ENCODE measurements at places on chromosomes 13 and 19. TPM values are rescaled to one million over a fixed set of nuclear protein-coding genes. Genes with fewer than 3 reads are reported as not detected.
A peak's percentile ranks its signal among the peaks of the same experiment; 100 is the strongest.

DNA sequence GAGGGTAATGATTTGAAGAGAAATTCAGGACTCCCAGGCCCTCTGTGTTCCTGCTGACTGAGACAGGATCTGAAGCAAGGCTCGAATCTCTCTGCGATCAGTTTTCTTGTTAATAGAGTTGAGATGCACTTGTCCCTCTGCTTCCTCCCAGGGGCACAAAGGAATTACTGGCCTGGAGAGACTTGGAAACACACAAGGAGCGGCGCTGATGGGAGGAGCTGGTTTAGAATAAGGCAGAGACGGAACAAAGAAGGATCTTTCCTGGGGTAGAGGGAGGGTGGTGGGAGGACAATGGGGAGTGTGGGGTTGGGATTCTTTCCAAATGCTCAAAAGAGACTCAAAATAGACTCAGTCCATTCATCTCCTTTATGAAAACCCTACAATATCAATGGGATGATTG is 719.1 kb downstream of the UQCRFS1 start:
- no peak for DNase-seq

- DNase-seq, result no peak
Observed at GRCh38 chr13:74466020-74466419, 331.8 kb upstream of the KLF12 start.

GRCh38 chr13:101341464-101341863 is 74.8 kb downstream of the NALCN start:
- no peak for DNase-seq

DNA sequence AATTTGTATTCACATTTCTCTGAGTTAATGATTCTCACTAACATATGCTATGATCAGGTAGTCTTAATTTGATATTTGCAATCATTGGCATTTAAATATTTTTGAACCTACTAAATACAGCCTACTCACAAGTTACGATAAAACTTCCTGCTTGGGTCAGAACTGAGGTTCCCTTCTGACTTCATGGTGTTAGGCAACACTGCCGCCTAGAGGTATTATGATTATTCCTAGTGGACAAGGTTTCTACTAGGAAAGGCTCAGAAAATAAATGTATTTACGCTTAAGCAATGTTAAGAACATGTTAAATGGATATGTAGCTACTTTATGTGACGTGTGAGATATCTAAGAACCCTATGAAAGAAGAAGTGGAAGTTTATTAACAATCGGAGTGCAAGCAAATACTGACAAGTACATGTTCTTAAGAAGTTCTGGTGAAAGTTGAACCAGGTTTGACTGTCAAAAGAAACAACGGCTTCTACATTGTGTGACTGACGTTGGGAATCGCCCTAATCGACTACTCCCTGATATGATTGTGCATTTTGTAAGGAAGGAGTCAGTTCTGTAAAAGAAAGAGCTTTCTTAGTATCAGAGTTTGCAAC is 1395.8 kb downstream of the SLITRK5 start:
- DNase-seq, result peak; percentile 70

DNA sequence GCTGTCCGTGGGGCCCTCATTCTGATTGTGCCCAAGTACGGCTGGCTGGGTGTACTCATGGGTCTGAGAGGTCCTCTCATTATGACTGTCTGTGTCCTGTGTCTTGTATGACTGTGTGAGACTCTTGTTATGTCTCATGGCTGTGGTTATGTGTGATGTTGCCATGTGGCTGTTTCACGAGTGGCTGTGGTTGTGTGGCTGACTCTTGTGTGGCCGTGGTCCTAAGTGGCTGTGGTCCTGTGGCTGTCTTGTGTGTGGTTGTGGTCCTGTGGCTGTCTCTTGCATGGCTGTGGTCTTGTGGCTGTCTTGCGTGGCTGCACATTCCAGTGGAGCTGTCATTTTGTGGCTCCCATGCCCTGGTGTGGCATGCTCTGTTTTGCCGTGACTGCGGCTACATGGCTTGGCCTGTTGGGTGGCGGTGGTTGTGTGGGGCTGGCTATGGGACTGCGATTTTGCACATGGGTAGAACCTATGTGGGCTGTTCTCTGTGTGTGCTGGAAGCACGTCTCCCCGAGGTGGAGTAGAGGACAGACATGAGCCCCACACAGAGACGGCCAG is 2.5 kb downstream of the LYL1 start:
- DNase-seq, result no peak

- DNase-seq, result no peak
Observed at GRCh38 chr19:18507727-18508440, 14.0 kb downstream of the ELL start.

DNA sequence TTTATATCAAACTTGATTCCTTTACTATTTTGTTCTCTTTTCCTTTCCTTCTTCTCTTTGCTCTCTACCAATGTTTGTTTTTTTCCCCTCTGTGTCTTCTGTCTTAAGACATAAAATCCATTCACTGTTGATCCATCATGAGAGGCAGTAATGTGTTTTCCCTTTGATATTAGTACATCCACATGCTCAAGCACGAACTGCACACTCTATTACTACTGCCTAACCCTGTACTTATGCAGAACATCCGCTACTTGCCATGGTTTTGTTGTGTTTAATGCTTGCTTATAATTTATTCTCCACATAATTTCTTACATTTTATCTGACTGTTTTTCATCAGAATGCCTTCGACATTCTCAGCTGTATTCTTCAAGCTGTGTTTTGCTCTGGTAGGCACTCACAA is 159.0 kb upstream of the PCDH9 start:
- no peak for DNase-seq

DNA sequence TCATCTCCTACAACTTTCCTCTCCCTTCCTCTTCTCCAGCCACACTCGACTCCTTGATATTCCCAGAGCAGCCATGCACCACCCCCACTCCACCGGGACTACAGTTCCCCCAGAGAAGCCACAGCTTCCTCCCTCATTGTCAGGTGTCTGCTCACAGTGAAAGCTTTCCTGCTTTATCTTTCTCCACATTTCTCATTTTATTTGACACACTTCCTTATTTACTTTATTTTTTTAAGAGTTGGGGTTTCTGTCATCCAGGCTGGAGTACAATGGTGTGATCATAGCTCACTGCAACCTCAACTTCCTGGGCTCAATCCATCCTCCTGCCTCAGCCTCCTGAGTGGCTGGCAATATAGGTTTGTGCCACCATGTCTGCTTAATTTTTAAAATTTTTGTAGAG is 464.6 kb downstream of the MYO16 start:
- no peak for DNase-seq

- peak; percentile 61 for DNase-seq
Observed at GRCh38 chr13:47004027-47004426, 107.2 kb upstream of the HTR2A start.

DNA sequence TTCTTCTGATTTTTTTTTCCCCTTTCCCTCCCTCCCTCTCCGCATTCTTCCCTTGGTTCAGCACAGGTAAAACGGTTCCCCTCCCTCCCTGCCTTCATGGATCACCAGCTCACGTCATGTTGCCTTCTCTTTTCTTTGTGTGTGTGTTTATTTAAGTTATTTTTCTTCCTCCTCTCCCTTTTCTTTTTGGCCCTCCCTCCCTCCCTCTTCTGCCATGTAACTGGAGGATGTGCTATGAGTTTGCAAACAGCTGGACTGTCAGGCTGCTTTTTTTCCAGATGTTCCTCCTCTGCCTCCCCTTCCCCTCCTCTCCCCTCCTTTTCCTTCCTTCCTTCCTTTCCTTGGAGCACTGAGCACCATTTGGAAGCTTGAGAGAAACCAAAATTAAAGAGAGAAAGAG is 2.0 kb downstream of the LENG9 start:
- no peak for DNase-seq

- peak; percentile 62 for DNase-seq
Observed at GRCh38 chr13:52851137-52851962, 2.9 kb upstream of the PCDH8 start.

- no peak for DNase-seq
Observed at GRCh38 chr13:93660391-93661063, 433.9 kb downstream of the GPC6 start.

DNA sequence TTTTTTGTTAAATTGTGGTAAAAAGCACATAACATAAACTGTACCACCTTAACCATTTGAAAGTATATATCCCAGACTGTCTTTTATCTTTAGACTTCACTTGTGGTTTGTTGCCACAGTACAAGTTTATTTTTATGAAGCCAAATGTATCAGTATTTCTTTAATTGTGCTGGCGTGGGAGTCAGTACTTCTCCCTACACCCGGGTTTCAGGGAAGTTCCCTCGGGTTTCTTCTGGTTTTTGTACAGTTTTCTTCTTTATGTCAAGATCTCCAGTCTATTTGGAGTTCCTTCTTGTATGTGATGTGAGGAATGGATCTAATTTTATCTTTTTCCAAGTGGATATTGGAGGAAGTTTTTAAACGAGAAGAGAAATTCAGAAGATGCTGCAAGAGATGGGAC is 20.5 kb downstream of the CCDC8 start:
- DNase-seq, result no peak

DNA sequence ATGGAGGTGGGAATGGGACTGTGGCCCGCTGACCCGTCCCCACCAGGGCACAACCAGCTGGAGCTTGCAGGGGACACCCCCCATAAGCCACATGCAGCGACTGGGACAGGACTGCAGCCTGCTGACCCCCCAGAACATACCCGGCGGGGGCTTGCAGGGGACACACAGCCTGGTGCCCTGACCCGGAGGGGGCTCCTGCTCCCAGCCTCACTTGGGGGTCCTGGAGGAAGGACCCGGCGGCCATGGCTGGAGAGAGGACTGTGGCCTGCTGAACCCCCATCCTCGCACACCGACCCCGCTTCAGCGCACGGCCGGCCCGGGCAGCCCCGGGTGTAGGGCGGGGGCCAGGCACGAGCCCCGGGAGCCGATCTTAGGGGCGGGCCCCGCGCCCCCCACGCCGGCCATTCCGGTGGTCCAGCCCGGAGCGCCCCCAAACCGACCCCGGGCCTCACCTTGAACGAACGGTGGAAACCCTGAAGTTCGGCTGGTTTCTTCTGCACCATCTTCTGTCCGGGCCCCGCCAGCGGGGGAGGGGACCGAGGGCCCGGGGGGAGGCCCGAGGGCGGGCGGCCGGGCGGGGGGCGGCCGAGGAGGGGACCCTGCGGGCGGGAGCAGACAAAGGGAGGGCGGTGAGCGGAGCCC is 574 bp downstream of the MKNK2 start:
- no peak for DNase-seq

DNA sequence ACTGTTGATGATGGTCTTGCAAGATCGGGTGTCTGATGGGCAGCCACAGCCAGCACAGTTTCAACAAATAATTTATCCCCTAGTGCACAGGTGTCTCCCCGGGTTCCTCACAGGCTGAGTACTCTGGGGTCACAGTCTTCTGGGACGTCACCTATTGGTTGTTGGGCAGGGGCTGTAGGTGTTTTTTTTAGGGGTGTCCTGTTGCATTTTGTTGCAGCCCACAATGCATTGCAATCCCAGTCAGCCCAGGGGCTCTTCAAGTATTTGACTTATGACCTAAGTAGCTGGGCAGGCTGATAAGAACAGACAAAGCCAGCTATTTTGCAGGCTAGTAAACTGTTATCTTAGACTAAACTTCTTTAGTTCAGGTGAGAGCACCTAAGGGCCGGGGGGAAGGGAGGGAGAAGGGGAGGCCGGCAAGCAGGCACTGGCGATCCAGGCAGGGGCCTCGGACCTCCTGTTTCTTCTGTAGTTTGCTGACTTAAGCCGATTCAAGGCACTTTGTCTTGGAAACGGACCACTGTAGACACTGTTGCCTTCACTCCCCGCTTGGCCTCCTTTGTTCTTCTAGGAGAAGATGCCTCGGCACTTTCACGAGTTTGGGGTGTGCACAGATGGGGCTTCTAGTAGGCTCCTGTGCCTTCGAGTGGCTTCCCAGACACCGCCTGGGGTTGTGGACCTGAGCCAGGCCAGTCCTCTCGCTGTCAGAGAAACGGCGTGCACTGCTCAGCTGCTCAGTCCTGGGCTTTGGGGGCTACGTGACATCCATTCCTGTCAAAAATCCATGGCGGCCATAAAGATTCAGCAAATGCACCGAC is 33.9 kb upstream of the GRTP1 start:
- DNase-seq, result no peak

GRCh38 chr13:110218581-110219201 is 88.3 kb downstream of the COL4A1 start:
- DNase-seq, result peak; percentile 81

GRCh38 chr13:106796280-106797047 is 228.5 kb upstream of the ARGLU1 start:
- DNase-seq, result no peak

GRCh38 chr13:21076253-21076652 is 14.9 kb upstream of the LATS2 start:
- no peak for DNase-seq

GRCh38 chr19:7670790-7671189 is 1.9 kb downstream of the RETN start:
- no peak for DNase-seq

DNA sequence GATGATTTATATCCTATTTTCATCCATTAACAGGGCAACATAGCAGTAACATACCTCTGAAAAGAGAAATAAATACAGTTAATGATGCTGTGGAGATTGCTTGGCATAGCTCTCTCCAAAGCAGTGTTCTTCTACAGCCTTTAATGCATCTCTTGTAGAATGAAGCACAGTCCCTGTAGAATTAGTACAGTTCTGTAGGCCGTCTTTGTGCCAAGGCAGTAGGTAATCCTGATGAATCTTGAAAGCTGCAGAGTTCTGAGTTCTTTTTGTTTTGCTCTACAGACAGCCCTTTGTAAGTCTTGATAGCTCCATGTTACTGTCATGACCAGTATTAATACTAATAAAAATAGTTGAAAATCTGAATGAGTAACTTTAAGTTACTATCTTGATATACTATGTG is 184.2 kb downstream of the MAB21L1 start:
- peak; percentile 11 for DNase-seq

- DNase-seq, result peak; percentile 69
Observed at GRCh38 chr13:48892053-48892687, 83.5 kb upstream of the FNDC3A start.

DNA sequence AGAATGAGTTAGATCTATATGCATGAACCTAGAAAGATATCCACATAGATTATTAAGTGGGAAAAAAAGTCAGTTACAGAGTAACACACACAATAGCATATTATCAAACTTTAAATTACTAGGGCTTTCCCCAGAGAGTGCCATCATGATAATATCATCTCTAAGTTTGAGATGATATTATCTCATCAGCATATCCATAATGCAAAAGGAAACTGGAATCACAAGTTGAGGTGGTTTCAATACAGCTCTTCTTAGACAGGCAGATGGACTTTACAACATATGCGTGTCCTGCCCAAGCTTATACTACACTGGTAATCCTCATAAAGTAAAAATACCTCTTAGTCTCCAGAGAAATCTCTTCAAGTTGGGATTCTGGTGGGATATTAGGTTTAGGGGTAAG is 236.2 kb upstream of the SERP2 start:
- DNase-seq, result no peak

Gene KBTBD6
- total RNA-seq, result 11.1 TPM

Gene DNASE2
- total RNA-seq, result 21.7 TPM

Gene SPATA13
- 9.1 TPM for total RNA-seq

Gene ZNF791
- total RNA-seq, result 19.0 TPM

Gene ICAM4
- total RNA-seq, result 4.1 TPM

Gene ADAT3
- total RNA-seq, result 7.5 TPM

Gene CLEC17A
- not detected for total RNA-seq

Gene ENOX1
- 19.3 TPM for total RNA-seq

Gene ZNF221
- 15.9 TPM for total RNA-seq

Gene ZNF628
- total RNA-seq, result 1.7 TPM

Gene PSG11
- total RNA-seq, result 3.9 TPM

Gene GARIN5A
- total RNA-seq, result not detected

Gene SLC15A1
- total RNA-seq, result 0.72 TPM

Gene ADGRE3
- not detected for total RNA-seq

Gene PRTN3
- not detected for total RNA-seq

Gene ZNF177
- 3.6 TPM for total RNA-seq

Measured in umbilical cord (tissue), 2 donors.